ENCODE measurements at places on chromosomes 2 and 18. TPM values are rescaled to one million over a fixed set of nuclear protein-coding genes. Genes with fewer than 3 reads are reported as not detected.
A peak's percentile ranks its signal among the peaks of the same experiment; 100 is the strongest.

GRCh38 chr2:9690252-9690651 lies 59.5 kb upstream of the YWHAQ start:
- DNase-seq, result no peak
- no peak overlapping the region for H3K4me3 ChIP-seq
- H3K4me1 ChIP-seq, result peaks cover 9% of the 10 kb centered on the region
- H3K27ac ChIP-seq, result no peak overlapping the region
- no peaks in the 10 kb centered on the region for H3K36me3 ChIP-seq

- no peaks in the 10 kb centered on the region for H3K36me3 ChIP-seq
- DNase-seq, result no peak
- H3K4me1 ChIP-seq, result no peaks in the 10 kb centered on the region
Observed at GRCh38 chr2:209413311-209414014, 10.4 kb upstream of the MAP2 start.

DNA sequence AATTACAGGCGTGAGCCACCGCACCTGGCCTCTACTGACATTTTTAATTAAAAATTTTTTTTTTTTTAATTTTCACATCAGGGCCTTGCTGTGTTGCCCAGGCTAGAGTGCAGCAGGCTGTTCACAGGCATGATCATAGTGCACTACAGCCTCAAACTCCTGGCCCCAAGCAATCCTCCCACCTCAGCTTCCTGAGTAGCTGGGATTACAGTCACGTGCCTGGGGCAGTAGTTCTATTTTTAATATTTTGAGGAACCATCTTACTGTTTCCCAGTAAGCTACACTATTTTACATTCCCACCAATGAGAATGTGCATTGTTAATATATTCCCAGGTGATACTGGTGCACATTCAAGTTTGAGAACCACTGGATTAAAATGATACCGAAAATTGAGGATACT lies 92.7 kb downstream of the WDSUB1 start:
- no peaks in the 10 kb centered on the region for H3K4me1 ChIP-seq
- H3K4me3 ChIP-seq, result no peak overlapping the region
- H3K27me3 ChIP-seq, result no peaks in the 10 kb centered on the region
- no peak for DNase-seq

DNA sequence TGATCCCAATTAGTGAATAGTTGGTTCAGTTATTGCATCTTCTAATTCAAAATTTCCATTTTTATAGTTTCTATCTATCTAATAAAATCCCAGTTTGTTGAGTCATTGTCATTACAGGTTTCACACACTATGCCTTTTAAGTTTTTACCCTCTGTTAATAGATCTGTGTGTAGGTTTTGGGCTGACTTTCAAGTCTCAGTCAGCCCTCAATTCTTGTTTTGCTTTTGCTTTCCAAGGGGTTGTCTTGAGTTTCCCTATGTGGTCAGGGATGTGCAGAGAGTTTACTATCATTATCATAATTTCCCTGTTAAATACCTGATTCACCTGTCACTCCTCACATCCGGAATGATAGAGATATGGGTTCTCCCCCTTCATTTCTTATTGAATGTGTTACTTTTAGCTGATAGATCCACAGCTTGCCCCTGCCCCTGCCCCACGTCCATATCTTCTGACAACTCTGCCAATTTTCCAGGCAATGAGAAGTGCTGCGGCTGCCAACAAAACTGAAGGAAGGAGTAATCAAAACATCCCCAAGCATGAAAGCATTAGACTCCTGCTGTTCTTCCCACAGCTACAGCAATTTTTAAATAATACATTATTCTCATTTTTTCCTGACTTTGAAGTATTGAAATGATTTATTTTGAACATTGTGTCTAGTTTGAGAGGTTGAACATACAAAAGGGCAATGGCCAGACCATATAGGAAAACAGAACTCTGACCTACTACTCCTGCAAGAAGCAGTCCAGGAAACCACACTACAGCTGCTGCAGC lies 1064.8 kb downstream of the SUCLG1 start:
- H3K4me1 ChIP-seq, result no peaks in the 10 kb centered on the region
- no peaks in the 10 kb centered on the region for H3K27me3 ChIP-seq
- no peak overlapping the region for H3K27ac ChIP-seq
- no peak overlapping the region for H3K4me3 ChIP-seq

DNA sequence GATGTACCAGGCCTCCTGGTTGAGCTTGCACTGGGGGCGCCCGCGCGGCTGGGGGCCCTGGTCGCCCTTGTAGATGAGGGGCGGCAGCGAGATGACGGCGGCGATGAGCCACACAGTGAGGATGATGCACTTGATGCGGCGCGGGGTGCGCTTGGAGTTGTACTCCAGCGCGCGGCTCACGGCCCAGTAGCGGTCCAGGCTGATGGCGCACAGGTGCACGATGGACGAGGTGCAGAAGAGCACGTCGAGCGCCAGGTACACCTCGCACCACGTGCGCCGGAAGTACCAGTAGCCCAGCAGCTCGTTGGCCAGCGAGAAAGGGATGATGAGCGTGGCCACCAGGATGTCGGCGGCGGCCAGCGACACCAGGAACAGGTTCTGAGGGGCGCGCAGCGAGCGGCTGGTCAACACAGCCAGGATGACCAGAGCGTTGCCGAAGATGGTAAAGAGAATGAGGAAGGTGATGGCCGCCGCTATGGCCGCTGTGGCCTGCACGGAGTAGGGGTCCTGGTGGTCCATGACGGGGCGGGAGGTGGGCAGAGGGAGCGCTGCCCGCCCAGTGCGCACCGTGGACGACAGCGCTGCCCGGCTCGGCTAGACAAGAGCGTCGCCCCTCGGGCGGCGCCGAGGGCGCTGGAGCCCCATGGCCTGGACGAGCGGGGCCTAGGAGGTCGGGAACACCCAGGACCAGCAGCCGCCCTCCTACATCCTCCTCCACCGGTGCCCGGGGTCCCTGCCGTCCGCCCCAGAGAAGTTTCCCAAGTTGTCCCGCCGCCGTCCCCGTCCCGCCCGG lies 544 bp downstream of the ADRA2B start:
- DNase-seq, result no peak
- no peaks in the 10 kb centered on the region for H3K27me3 ChIP-seq
- H3K4me1 ChIP-seq, result peaks cover 16% of the 10 kb centered on the region
- no peaks in the 10 kb centered on the region for H3K36me3 ChIP-seq
- H3K4me3 ChIP-seq, result peak overlapping the region; percentile 63
- H3K27ac ChIP-seq, result no peak overlapping the region

DNA sequence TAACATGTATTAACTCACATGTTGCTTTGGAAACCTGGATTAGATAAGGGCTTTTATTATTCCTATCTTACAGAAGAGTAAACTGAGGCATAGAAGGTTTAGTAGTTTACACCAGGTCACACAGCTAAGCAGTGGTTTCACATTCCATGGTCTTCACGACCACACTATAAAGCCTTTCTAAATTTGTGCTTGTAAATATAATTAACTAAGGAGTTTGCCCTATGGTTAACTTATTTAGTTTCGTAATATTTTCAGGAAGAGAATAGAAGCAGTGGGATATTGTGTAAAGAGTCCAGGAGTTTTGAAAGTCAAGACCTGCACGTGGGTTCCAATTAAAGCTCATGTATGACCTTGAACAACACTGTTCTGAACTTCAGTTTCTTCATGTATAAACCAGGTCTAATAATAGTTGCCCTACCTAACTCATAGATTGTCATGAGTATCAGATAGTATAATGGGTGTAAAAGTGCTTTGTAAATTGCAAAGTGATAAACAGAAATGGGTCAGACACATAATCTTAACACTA lies 19.5 kb upstream of the SOS1 start:
- no peaks in the 10 kb centered on the region for H3K36me3 ChIP-seq
- H3K4me1 ChIP-seq, result no peaks in the 10 kb centered on the region
- H3K4me3 ChIP-seq, result no peak overlapping the region

DNA sequence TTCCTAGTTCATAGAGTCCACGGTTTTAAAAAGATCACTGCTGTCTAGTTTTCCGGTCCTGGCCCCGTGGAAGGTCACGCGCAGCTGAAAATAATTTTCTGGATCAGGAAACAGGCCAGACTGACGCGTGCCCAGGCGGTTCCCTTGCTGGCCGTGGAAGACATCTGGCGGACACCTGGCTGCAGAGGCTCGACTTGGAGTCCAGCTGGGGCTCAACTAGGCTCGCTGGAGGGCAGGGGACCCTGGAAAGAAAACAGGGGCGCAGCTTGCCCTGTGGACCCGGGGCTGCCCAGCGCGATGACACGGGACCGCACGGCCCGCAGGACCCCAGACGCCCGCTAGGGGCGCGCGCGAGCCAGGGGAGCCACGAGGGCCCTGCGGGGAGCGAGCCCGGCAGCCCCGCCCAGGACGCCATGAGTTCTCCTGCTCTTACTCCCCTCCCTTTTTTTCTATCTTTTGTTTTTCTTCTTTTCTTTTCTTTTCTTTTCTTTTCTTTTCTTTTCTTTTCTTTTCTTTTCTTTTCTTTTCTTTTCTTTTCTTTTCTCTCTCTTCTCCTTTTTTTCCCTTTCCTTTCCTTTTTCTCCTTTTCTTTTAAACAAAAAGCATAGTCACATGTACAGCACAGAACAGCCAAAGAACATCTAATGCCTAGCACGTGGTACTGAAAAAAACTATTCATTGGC lies 43.2 kb upstream of the UBE2F start:
- no peaks in the 10 kb centered on the region for H3K36me3 ChIP-seq
- no peak for DNase-seq
- peaks cover 9% of the 10 kb centered on the region for H3K4me1 ChIP-seq
- H3K27ac ChIP-seq, result peak overlapping the region; percentile 66

- no peak overlapping the region for H3K4me3 ChIP-seq
- H3K27me3 ChIP-seq, result no peaks in the 10 kb centered on the region
- H3K36me3 ChIP-seq, result no peaks in the 10 kb centered on the region
- H3K27ac ChIP-seq, result no peak overlapping the region
Observed at GRCh38 chr2:206556357-206556949, 85.8 kb upstream of the FAM237A start.

DNA sequence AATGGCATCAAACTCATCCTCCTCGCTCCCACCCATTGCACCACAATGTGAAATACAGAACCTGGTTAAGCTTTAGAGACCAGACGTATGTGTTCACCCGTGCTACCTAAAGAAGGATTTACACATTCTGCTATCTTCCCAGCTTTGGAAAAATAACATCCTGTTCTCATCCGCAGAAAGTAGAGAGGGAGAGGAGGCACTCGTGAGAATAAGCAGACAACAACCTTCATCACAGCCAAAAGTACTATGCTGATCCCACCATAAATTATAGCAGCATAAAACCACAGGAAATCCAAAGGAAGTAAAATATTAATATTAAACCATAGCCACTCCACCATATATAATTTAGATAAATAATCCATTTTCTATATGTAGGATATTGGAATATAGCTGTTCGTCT lies 111.7 kb upstream of the NRP2 start:
- no peaks in the 10 kb centered on the region for H3K27me3 ChIP-seq
- H3K36me3 ChIP-seq, result no peaks in the 10 kb centered on the region
- no peak overlapping the region for H3K27ac ChIP-seq
- no peak overlapping the region for H3K4me3 ChIP-seq
- no peaks in the 10 kb centered on the region for H3K4me1 ChIP-seq

- no peaks in the 10 kb centered on the region for H3K4me1 ChIP-seq
- no peak overlapping the region for H3K27ac ChIP-seq
- H3K27me3 ChIP-seq, result no peaks in the 10 kb centered on the region
- no peak for DNase-seq
Observed at GRCh38 chr2:180146541-180146940, 139.4 kb upstream of the CWC22 start.

DNA sequence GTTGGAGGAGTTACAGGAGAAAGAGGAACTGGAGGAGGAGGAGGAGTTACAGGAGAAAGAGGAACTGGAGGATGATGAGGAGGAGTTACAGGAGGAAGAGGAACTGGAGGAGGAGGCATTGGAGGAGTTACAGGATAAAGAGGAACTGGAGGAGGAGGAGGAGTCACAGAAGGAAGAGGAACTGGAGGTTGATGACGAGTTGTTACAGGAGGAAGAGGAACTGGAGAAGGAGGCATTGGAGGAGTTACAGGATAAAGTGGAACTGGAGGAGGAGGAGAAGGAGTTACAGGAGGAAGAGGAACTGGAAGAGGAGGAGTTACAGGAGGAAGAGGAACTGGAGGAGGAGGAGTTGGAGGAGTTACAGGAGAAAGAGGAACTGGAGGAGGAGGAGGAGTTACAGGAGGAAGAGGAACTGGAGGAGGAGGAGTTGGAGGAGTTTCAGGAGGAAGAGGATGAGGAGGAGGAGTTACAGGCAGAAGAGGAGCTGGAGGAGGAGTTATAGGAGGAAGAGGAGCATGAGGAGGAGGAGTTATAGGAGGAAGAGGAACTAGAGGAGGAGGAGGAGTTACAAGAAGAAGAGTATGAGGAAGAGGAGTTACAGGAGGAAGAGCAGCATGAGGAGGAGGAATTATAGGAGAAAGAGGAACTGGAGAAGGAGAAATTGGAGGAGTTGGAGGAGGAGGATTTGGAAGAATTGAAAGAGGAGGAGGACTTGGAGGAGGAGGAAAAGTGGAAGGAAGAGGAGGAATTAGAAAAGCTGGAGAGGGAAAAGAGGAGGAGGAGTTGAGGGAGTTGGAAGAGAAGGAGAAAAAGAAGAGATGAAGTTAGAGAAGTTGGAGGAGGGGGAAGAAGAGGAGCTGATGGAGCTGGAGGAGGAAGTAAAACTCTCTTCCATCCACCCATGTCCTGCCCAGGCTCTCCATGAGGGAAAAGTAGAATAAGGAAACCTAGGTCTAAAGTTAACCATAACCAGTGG lies 37.2 kb downstream of the CLASP1 start:
- H3K4me1 ChIP-seq, result peaks cover 21% of the 10 kb centered on the region
- H3K27me3 ChIP-seq, result no peaks in the 10 kb centered on the region
- DNase-seq, result no peak
- H3K36me3 ChIP-seq, result peaks cover 16% of the 10 kb centered on the region
- no peak overlapping the region for H3K27ac ChIP-seq
- no peak overlapping the region for H3K4me3 ChIP-seq

- no peaks in the 10 kb centered on the region for H3K27me3 ChIP-seq
- peaks cover 4% of the 10 kb centered on the region for H3K36me3 ChIP-seq
- no peak for DNase-seq
- no peaks in the 10 kb centered on the region for H3K4me1 ChIP-seq
Observed at GRCh38 chr2:88032070-88032702, 15.8 kb upstream of the RNU2-63P start.

GRCh38 chr2:61368687-61369665 lies 101.9 kb downstream of the USP34 start:
- no peak overlapping the region for H3K4me3 ChIP-seq
- H3K27me3 ChIP-seq, result no peaks in the 10 kb centered on the region
- H3K4me1 ChIP-seq, result no peaks in the 10 kb centered on the region
- peaks cover 88% of the 10 kb centered on the region for H3K36me3 ChIP-seq

DNA sequence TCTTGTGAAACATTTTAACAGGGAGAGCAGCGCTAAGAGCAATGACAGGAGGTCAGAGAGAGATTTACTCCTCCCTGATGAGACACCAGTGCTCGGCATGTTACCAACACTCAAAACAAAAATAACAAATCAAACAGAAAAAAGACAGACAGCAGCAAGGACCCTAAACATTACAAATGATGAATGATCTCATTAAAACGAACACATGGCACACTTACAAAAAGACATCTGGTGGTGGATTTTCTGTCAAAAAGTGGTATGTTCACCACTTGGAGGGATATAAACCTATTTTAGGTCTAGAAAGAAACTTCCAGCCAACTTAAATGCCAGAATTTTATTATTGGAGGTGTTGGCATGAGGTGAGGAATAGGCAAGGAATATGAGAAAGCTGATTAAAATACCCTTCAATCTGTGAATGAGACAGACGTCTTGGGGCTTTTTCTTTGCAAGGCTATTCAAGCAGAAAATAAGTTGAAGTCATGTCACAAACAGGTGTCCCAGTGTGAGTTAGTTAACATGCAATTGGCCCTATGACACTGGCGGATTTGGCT lies 112.8 kb downstream of the PRELID3A start:
- H3K27ac ChIP-seq, result no peak overlapping the region
- DNase-seq, result no peak
- H3K27me3 ChIP-seq, result no peaks in the 10 kb centered on the region

- no peaks in the 10 kb centered on the region for H3K36me3 ChIP-seq
- H3K27ac ChIP-seq, result no peak overlapping the region
- no peak for DNase-seq
Observed at GRCh38 chr2:168371273-168372019, 84.6 kb upstream of the CERS6 start.

ANKRD12 gene
- total RNA-seq, result 17.8 TPM

GAREM1 gene
- total RNA-seq, result 18.3 TPM

LAMA1 gene
- 1.3 TPM for total RNA-seq

ALK gene
- total RNA-seq, result not detected
